Stimulated activated CD8-positive, alpha-beta memory T cell treated with anti-CD3 and anti-CD28 coated beads, Interleukin-4, amount 100 ng/mL, for 24 hours (primary cell): ENCODE measurements at places on chromosomes 1 and 21.

DNA sequence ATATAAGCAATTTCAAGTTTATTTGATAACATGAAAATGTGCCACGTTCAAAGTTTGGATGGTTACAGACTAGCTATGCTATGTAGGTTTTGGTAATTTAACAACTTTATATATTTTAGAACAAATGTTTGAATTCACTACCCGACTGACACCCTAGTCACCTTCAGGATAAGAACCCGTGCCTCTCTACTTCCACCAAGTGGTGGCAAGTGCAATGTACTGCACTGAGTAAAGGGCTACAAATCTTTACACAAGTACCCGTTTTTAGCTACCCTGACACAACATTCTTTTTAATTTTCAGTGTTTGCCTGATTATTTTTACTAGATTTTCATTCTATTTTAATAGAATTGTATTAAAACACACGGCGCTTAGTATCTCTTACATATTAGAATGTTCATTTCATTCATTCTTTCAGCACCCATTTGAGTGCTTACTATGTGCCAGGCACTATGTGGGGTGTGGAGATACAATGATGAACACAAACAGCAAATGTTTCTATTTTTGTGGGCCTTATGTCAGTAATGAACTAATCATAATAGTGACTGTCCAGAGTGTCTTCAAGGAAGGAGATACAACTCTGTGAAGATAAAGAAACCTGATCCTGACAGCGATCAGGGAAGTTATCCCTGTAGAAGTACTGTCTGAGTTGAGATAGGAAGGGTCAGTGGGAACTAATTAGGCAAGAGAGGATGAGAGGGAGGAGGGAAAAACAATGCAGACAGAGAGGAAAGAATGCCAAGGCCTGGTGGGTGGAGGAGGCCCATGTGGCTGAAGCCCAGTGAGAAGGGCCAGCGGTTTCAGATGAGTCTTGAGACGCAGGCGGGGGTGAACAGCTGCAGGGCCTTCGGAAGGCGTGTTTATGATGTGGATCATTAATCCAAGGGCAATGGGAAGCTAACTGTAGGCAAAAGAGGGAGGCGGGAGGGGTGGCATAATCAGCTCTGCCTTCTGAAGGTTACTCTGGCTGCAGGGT, 3.8 kb downstream of the LCA5L start:
- no peak for DNase-seq

- DNase-seq: no peak
These were observed 193.8 kb downstream of the LMX1A start for GRCh38 chr1:165162671-165163241.

- no peak for DNase-seq
These were observed 230.4 kb downstream of the SLC35F3 start for GRCh38 chr1:234134878-234135277.

DNA sequence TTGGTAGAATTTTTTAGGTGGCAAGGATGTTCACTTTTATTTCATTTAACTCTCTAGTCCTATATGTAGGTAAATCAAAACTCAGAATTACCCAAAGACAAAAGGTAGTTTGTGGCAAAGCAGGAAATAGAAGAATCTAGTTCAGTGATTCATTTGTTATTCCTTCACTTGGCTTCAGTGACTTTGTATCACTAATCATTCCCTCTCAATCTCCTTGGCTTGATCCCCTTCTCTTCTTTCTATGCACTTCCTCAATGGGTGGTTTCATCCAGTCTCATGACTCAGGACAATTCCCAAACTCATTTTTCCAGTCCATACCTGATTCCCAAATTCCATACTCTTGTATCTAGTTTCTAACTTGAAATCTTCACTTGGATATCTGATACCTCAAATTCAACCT, 64.9 kb downstream of the PRKACB start:
- no peak for DNase-seq

GRCh38 chr1:91490501-91490900, 10.2 kb upstream of the CDC7 start:
- no peak for DNase-seq

- no peak for DNase-seq
These were observed 20.6 kb downstream of the TP73 start for GRCh38 chr1:3672971-3673361.

- no peak for DNase-seq
These were observed 32.6 kb upstream of the LAMC1 start for GRCh38 chr1:182990413-182991144.

- no peak for DNase-seq
These were observed 27.7 kb downstream of the STYXL2 start for GRCh38 chr1:167121375-167122120.

- no peak for DNase-seq
These were observed 17.5 kb downstream of the PACC1 start for GRCh38 chr1:212397171-212397570.

GRCh38 chr1:56868761-56869160, 14.2 kb downstream of the C8A start:
- DNase-seq: no peak

DNA sequence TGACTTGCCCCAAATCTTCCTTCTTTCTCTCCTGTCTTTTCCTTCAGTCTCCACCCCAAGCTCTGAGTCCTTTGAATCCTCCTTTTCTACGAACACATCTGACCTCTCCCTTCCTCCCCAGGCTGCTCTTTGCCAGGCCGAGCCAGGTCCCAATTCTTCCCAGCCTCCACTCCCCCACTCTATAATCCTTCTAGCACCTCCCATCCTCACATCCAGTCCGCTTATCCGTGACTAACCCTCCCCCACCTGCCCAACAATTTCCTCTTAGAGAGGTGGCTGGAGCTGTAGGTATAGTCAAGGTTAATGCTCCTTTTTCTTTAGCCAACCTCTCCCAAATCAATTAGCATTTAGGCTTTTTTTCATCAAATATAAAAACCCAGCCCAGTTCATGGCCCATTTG, 9.5 kb upstream of the HPDL start:
- no peak for DNase-seq

DNA sequence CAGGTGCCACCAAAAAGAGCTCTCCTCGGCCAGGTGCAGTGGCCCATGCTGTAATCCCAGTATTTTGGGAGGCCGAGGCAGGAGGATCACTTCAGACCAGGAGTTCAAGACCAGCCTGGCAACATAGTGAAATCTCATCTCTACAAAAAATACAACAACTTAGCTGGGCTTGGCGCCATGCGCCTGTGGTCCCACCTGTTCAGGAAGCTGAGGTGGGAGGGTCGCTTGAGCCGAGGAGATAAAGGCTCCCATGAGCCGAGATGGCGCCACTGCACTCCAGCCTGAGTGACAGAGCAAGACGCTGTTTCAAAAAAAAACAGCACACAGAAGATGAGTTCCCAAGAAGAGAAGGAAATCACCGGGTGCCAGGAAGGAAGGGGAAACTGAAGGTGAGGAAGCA, 67.0 kb downstream of the CHD5 start:
- no peak for DNase-seq

DNA sequence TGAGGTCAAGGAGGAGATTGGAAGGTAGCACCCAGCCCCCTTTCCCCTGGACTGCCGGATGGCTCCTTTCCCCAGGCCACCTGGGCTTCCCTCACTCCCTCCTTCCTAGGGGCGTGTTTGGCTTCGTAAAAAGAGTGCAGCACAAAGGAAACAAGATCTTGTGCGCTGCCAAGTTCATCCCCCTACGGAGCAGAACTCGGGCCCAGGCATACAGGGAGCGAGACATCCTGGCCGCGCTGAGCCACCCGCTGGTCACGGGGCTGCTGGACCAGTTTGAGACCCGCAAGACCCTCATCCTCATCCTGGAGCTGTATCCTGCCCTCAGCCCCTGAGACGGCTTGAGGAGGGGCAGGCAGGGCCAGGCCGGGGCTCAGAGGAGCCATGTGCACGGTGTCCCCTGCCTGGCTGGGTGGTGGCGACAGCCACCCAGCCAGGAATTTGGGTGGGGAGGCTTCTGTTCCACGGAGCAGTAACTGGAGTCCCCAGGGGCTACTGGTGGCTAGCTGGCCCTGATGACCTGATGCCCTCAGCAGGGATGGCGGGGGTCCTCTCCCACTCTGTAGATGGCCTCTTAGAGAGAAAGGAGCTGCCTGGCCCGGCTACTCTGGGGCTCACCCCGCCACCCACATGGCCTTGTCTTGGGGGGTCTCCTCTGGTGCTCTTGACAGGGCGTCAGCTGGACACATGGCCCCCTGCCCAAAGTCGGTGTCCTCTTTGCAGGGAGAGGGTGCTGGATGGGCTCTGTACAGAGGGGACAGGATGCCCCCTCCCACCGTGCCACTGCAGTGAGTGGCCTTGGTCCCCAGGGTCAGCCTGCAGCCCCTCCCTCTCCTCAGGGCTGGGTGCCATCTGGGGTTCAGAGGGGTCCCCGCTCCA, 39.5 kb downstream of the TRIM11 start:
- DNase-seq: no peak

DNA sequence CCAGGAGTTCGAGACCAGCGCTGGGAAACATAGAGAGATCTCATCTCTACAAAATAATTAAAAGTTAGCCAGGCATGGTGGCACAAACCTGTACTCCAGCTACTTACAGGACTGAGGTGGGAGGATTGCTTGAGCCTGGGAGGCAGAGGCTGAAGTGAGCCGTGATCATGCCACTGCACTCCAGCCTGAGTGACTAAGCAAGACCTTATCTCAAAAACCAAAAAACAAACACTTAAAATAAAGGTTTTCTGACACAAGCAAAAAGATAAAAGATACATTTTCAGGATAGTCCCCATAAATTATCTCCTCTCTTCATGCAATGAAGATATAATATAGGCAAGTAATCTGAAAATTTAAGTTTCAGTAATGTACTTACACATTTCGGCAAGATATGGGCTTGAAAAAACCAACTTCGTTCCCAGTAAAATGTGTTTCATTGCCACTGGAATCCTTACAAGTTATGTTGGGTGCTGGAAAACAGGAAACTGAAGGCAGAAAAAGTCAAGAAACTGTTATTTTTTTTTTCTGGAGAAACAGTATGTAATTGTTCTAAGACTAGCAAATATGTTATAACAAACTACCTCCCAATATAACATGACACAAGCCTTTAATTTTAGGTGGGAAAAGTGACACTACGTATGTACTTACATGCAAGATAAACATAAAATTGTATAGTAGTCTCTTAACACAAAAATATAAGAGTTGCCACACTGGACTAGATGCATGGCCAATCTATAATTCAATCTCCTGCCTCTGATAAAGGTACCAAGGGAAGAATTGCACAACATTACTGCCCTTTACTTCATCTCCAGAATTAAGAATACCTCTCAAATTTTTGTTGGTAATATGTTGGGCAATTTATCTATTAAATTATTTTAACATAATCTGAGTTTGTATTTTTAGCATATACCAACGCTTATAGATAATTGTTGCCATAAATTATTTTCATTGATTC, 15.7 kb downstream of the TM2D1 start:
- DNase-seq: no peak

GRCh38 chr21:14602382-14602958, 56.4 kb upstream of the SAMSN1 start:
- DNase-seq: no peak

- no peak for DNase-seq
These were observed 450.1 kb upstream of the BEND5 start for GRCh38 chr1:49226758-49227157.

DNA sequence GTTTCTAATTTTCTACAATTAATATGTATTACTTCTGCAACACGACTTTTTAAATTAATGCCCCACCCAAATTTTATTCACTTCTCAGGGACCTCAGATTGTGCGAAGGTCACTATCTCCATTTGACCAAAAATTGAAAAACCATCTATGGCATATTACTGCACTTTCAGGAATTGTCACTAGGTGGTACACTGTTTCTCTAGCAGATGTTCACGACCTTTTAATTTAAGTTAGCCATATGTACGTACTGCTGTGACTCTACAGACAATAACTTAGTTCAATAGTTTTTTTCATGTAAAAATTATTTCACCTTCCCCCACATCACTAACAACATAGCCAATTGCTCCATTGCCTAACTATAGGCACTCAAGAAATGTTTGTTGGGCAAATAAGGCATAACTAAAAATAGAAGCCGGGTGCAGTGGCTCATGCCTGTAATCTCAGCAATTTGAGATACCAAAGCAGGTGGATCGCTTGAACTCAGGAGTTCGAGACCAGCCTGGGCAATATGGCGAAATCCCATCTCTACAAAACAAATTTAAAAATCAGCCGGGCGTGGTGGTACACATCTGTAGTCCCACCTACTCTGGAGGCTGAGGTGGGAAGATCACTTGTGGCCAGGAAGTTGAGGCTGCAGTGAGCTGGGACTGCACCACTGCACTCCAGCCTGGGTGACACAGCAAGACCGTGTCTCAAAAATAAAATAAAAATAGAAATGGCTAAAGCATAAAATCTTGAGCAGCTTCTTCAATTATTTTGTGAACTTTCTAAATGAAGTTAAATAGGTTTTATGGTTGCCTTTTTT, 75.7 kb upstream of the PKN2 start:
- DNase-seq: no peak

DNA sequence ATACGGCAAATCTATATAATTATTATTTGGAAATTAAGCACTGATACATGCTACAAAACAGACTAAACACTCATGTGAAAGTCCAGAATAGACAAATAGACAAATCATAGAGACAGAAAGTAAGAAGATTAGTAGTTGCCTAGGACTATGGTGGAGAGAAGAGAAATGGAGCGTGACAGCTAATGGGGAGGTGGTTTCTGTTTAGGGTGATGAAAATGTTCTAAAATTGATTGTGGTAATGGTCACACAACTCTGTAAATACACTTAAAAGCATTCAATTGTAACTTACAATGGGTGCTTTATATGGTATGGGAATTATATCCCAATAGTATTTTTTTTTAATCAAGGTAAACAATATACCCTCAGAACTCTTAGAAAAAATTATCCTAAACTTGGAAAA, 20.4 kb upstream of the ITLN2 start:
- DNase-seq: no peak

DNA sequence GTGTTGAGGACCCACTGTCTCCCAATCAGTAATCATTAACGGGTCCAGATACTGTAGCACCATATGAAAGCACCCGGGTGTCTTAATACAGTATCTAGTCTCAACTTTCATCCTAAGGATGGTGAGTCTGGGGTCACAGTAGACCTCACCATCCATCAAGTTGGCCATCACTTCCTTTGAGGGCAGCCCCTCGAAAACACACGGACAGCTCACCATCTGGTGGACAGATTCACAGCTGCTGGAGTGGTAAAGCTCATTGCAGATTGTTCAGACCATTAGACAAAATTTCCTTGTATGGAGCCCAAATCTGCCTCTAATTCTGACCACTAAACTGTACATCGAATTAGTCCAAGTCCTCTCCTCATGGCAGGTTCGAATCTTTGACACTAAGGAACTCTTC, 123.1 kb downstream of the PGBD5 start:
- no peak for DNase-seq

DNA sequence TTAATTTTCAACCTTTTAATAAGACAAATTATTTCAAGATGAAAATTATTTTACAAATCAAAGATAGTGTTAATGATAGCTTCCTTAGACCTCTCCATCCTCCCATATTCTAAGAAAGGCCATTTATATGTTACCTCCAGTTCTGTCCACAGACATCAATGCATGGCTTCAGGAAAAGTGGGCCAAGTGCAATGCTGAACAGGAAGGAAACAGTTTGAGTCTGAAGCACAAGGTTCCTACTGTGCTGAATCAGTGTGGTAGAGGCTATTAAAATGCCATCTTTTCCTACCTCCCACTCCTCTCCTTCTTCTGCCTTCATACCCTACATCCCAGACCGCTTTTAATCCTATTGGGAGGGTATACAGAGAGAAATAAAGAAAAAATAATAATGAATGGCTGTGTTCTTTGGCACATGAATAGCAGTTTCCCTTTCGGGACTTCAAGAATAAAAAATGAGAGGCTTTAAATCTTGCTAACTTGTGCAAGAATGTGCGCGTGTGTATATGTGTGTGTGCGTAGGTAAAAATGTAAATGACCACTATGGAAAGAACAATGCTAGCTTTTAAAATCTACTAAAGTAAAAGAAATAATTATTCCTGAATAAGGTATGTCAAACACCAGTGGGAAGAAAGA, 62.6 kb upstream of the C1orf105 start:
- DNase-seq: no peak

GRCh38 chr1:41660570-41661427, 176.3 kb upstream of the EDN2 start:
- no peak for DNase-seq
